ENCODE measurements at places on chromosomes 3 and 15.

DNA sequence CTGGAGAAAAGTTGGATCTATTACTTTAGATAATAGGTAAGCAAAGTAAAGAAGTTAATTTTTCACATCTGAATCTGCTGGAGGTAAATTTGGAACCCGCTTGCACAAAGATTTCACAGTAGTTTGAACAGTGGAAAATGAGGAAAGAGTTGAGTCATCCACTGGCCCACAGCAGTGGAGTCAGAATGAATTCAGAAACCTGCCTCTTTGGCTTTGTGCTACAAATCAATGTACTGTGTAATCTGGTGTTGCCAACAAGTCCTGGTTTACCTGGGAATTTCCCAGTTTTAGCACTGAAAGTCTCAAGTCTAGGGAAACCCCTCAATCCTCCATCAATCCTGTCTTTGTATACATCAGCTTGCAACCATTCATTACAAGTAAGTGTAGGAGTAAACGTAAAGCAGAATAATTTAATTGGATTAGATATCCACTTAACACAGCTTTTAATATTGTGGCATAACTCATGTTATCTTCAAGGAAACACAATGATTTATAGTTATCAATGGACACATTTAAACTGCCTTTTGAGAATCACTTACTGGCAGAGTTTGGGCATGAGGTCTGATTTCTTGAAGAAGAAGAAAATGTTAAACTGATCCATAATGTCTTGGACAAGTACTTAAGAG is 100.6 kb downstream of the DCLK3 start:
- no peak for DNase-seq

- DNase-seq, result no peak
Observed at GRCh38 chr3:146903927-146904326, 298.8 kb upstream of the PLSCR5 start.

DNA sequence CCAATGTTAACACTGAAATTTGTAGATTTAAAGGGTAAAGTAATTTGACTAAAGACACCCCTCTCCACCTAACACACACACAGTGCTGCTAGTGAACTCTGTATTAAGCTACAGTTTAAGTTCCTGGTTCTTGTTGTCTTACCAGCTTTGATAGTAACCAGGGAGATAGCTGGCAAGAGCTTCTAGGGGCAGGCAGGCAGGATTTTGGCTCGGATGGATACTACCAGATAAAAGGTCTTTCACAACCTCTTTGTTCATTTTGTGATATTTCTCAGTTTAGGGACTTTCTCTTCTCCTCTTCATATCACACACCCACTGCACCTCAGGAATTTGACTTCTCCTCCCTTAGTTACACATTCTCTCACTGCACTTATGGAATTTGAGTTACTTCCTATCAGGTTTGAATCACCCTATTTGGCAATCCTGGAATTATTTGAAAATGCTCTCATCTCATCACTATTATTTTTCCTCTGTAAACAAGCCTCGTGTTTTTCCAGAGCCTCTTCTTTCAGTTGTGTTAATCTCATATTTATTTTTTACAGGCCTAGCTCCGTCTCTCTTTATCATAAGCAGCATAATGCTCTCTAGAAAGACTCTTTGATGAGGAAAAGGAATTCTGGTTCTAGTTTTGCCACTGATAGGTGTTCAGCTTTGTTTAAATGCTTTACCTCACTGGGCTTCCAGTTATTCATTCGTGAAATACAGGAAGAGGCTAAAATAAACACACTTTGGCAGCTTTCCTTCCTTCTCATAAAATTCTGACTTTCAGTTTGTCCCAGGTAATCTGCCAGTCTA is 23.0 kb upstream of the CLDN1 start:
- peak; percentile 79 for DNase-seq

- DNase-seq, result peak; percentile 40
Observed at GRCh38 chr15:86915811-86916331, 836.2 kb downstream of the AGBL1 start.

DNA sequence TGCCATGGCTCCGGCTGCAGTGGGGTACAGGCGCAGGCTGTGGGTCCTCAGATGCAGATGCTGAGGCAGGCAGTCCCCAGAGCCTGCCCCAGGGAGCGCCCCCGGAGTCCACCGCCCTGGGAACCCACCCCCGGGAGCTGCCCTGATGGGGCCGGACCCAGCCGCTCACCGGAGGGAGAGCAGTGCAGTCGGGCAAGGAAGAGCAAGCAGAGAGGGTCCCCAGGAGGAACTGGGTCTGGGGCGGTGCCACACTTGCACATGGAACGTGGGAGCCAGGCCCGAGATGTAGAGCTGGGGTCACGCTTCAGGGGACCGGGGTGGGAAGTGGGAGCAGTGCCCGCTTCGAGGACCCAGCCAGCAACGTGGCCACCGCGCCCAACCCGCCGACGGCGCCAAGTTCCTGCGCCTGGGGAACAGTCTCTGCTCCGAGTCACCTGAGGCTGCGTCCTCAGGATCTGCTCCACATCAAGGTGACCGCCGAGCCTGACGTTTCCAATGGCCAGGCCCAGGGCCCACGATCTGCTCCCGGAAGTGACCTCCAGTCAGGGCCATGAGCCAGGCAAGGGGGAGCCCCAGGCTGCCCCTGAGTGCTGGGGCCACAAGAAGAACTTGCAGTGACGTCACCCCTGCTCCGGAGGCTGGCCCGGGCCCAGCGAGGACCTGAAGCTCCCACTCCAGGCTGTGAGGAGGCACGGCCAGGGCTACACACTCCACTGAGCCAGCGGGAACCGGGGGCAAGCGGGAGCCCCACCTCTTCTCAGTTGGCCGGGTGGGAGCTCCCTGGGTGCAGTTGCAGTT is 27.0 kb upstream of the TFG start:
- no peak for DNase-seq

DNA sequence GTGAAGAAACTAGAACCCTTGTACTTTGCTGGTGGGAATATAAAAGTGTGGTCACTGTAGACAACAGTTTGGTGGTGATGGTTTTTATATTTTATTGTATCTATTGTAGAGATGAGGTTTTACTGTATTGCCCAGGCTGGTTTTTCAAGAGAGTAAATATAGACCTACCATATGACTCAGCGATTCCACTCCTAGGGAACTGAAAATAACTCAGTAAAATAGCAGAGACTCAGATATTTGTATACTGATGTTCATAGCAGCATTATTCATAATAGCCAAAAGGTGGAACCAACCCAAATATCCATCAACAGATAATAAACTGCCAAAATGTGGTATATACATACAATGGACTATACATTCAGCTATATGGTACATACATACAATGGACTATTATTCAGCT is 68.8 kb upstream of the IL12A start:
- no peak for DNase-seq

GRCh38 chr3:128484404-128485281 is 8.4 kb downstream of the GATA2 start:
- no peak for DNase-seq

DNA sequence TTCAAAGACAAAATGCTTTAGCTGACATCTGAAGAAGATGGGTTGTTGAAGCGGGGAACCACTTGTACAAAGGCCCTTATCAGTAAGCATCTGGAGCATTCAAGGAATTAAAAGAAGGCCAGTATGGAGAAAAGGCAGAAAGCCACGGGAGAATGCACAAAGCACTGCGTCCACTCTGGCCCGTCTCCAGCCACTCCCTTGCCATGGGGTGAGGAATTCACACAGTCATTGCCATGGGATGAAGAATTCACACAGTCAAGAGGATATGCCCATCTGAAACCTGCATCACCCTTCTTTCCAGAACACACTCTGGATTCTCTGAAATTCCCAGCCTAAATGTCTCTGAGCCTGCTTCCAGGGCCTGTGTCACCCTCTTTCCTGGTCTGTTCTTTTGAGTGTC is 26.7 kb upstream of the STAG1 start:
- no peak for DNase-seq

GRCh38 chr3:155034786-155035185 is 45.3 kb upstream of the MME start:
- DNase-seq, result no peak

DNA sequence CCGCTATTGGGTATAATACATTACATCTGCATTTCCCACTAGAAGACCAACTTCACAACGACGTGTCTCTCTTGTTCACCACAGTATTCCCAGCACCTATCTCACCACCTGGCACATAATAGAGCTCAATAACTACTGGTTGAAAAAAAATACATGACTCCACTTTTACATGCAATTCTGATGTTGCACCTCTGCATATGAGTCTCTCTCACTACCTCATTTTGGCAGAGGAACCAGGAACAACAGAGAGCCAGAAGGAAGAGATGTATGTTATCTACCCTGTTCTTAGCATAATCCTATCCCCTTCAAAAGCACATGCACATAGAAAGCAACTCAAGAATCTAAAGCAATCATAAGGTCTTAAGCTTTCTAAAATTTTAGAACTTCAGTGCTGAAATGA is 61.6 kb downstream of the SHQ1 start:
- no peak for DNase-seq

GRCh38 chr3:148023994-148024393 is 614.8 kb downstream of the ZIC1 start:
- DNase-seq, result no peak

DNA sequence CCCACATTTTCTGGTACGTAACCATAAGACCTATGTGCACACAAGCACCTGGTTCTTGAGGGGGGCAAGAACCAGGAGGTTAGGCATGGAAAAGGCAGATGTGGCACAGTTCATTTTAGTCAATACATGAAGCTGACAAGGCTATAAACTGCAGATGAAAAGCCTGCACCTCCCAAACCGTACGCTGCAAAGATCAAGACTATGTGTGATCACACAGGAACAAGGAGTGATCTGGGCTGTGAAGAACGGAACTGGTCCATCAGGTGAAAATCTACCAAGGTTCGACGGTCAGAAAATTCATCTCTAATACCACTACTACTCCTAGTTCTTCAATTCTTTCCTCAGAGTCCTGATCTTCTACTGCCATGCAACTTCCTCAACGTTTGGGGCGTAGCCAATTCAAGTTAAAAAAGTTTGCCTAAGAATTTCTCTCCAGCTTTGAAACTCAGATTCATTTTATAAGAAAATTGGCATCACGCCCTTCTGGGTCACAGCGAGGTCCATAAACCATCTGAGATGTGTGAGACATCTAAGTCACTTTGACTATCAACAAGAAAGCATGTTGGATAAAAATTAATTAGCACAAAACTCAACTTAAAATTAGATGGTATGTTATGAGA is 41.9 kb downstream of the PLD1 start:
- no peak for DNase-seq

GRCh38 chr15:28003302-28004037 is 95.6 kb downstream of the OCA2 start:
- DNase-seq, result no peak

DNA sequence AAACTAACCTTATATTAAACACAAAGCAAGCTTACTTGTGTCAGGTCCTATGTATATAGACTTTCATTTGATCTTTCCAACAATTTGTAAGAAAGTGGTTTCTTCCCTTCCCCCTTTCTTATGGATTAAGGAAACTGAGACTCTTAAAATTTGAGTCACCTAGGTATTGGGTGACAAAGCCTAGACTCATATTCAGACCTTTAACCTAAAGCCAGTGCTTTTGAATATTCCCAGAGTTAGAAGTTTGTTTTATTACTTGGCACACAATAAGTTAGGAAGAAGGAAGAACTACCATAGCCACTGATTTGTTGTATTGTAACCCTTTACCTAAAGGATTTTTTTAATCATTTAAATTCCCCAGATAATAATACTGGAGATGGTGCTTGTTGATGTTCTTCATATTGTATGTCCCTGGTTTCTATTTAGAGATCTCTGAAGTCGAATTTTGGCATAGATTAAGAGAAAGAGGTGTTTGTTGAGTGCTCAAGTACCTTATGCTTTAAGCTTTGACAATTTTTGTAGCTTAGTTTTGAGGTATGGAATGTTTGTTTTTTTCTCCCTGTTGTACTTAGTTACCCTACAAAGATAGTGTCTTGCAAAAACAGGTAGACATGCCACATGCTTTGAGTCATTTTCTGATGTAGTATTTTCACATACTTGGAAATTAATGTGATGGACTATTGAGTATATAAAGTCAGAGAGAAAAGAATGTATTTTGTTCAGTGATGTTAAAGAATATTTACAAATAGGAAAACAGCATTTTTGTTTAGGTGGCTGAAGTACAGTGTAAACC is 11.2 kb downstream of the TSC22D2 start:
- DNase-seq, result no peak

DNA sequence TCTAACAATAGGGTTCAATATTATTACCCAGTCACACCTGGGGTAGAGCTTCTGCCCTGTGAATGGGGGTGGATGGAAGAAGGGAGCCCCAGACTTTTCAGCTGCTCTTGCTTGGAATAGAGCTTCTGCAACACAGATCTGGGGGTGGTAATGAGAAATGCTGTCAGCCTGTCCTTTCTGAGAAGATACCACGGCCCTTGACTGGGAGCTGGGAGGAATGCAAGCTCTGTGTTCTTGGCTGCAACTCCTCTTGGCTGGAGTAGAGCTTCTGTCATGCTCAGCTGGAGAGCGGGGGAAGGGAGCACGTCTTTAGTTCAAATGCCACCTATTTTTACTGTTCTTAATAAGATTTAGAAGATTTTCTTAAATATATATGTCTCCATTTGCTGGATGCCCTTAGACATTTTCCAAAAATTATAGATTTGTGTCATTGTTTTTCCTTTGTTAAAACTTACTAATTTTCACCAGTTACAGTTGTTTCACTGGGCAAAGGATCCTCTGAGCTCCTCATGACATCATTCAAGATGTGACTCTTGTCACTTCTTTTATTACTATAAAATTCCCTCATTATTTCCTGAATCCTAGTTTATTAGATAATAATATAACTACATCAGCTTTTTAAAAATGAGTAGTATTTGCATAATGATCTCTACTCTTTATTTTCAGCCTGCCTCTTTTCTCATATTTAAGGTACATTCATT is 180.0 kb upstream of the TGFBR2 start:
- peak; percentile 74 for DNase-seq

- DNase-seq, result peak; percentile 79
Observed at GRCh38 chr15:47486040-47486439, 231.3 kb upstream of the SEMA6D start.

- no peak for DNase-seq
Observed at GRCh38 chr3:192915722-192916121, 1.9 kb downstream of the MB21D2 start.

DNA sequence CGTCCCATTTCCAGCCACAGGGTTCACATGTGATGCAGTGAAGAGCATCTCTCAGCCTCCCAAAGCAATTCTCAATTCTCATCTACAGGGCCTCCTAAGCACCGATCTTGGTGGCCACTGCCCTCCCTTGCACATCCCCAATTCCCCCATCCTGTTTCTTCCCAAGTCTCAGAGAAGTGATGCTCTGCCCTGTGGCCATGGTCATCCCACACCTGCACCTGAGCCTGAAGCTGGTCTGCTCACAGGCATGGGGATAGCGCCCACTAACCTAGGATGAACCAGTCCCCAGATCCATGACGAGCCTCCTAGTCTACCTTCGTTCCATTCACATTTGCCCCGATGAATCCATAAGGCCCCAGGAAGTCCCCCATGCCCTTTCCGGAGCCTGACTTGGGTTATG is 201.5 kb downstream of the UACA start:
- DNase-seq, result no peak

GRCh38 chr15:84960391-84961113 is 21.1 kb upstream of the PDE8A start:
- DNase-seq, result no peak

DNA sequence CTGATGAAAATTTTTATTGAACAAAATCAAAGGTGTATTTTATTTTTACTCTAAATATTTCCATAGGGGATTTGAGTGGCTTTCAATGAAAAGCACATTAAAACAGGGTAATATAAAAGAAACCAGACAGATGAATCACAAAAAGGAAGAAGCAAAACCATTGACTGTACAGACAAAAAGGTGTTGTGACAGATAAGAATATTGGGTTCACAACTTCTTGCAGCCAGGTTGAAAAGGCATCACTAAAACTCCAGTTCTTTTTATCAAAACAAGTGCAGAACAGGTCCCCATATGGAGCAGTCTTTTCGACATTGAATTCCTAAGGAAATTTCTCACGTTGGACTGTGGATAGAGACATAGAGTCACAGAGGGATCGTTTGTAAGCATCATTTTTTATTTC is 53.8 kb downstream of the AGTR1 start:
- no peak for DNase-seq
